ENCODE measurements at places on chromosomes 7 and 10.

- DNase-seq: no peak
Observed at GRCh38 chr7:55973747-55974250, 9.4 kb downstream of the NIPSNAP2 start.

DNA sequence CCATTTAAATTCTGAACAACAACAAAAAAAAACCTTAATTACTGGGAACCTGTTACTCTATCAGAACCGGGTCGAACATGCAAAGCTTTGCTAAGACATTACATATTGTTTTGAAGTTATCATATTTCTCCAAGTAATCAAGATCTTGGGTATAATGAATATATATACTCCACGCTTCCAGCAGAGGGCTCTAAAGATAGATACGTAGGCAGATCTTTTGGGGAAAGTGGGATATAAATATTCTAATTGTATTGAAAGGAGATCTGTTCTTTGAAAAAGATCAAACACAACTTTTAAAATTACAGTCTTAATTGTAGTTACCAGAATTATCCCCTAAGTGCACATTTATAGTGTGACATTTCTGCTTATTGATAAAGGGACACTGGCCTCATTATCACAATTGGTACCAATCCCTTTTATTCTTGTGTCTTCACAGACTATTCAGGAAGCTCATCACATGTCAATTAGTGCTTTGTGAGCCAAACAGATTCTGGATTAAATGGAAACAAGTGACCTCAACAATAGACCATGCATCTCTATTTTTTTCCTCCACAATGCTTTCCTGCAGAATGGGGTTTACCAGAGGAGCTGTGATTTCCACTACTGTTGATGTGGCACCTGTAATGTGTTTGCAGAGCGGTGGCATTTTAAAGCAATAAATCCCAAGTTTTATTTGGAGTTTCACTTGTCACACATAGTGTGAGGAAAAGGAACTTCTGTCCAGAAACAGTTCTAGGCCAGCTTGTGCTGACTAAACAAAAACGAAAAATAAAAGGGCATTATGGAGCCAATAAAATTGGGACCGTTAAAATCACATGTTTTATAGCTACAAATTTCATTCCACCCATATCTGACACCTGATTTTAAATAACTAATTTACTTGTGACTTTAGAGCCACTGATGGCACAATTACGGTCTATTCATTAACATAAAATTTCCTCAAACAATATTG lies 122.4 kb downstream of the CTTNBP2 start:
- no peak for DNase-seq

- no peak for DNase-seq
Observed at GRCh38 chr7:155547161-155547791, 917 bp upstream of the CNPY1 start.

GRCh38 chr7:29763266-29763665 lies 43.0 kb upstream of the WIPF3 start:
- no peak for DNase-seq

DNA sequence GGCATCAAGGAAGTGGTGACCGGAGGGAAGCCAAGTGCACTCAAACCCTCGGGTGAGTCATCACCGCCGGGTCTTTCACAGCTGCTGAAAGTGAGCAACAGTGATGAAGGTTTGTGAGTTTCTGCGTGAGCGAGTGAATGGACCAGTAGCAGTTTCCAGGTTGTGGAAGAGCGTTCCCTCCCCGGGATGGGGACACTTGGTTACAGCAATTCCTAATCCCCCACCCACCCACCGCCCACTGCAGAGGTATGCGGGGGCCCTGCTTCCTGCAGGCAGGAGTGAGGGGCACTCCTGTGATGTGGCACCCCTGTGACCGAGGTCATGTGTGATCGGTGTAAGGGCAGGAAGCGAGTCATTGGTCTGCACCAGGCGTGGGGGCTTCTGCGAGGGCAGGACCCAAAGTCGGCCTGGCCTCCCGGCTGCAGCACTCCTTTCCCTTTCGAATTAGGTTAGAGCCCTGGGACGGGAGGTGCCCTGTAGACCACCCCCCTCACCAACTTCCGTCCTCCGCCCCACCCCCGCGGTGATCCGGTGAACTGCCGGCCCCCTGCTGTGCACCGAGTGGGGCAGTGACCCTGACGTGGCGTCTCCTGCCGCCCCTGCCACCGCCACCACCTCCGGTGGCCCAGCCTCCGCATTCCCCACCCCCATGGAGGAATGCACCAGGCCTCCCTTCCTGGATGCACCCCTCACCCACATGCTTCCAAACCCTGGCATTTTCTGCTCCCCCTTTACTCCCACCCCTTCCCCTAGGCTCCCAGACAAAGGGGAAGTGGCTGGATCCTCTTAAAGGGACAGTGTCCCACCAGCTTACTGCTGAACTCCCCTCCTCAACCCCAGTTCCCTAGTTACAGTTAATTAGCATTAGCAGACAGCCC lies 10.9 kb downstream of the LIMK1 start:
- peak; percentile 80 for DNase-seq

DNA sequence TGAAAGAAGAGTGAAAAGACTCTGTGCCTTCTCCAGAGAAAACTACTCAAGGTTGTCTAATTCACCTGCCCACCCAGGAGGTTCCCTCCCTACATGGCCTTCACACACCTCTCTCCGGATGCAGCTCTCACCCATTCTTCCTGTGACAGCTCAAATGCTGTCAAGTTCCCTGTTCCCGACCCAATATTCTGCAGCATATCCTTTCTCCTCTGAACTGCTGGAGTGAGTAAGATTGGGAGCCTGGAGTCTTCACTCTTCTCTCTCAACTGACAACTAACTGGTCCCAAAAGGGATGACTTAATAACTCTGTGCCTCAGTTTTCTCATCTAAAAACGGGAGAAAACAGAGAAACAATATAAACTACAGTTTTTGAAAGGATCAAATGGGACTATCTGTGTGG lies 5.1 kb downstream of the TMEM26 start:
- DNase-seq: no peak

GRCh38 chr10:51014680-51015389 lies 59.5 kb upstream of the PRKG1 start:
- DNase-seq: no peak

DNA sequence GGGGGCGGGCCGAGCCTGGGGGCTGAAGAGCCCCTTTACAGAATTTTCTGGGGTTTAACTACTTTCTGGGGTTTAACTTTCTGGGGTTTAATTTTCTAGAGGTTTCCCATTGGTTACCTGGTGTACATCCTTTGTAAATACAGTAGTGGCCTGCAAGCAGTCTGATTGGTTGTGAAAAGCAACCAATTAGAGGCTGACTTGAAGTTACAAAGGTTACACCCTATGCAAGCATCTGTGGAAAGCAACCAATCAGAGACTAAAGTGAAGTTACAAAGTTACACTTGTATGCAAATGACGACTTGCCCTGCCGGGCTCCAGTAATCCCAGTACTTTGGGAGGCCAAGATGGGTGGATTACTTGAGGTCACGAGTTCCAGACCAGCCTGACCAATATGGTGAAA lies 27.4 kb downstream of the GTF2I start:
- DNase-seq: no peak

- DNase-seq: no peak
Observed at GRCh38 chr7:32191305-32191704, 121.1 kb upstream of the PDE1C start.

DNA sequence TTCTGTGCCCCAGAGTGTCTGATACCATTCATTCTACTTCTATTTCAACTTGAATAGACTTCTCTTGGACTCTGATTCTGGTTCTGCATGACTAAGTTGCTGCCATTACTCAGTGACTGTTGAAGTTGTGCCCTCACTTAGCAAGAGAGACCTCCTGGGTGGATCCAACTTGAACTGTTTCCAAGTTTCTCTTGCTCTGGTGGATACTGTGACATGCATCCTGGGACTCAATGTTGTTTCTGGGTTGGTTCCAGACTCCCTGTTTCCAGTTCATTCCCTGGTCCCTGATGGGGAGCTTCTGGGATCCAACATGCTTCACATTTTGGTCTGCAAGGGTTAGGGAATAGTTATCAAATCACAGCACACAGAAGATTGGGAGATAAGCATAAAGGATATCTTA lies 26.2 kb upstream of the PRPF18 start:
- DNase-seq: no peak

DNA sequence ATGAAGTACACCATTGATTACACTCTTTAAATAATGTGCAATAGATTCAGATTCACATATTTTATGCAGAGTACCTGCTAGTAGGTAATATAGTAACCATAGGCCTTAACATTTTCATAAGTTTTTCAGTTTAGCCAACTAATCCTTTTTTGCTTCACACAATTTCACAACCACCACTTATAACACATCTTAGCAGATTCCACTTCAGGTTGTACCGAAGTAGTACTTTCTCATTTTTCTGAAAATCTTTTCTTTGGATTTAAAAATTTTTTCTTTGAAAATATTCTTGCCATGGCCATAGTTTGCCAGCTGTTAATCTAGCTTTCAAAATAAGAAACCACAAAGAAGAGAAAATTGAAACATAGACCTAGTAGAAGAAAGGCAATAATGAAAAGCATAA lies 203.1 kb downstream of the MGMT start:
- no peak for DNase-seq

- no peak for DNase-seq
Observed at GRCh38 chr7:69062020-69062765, 536.1 kb upstream of the AUTS2 start.

DNA sequence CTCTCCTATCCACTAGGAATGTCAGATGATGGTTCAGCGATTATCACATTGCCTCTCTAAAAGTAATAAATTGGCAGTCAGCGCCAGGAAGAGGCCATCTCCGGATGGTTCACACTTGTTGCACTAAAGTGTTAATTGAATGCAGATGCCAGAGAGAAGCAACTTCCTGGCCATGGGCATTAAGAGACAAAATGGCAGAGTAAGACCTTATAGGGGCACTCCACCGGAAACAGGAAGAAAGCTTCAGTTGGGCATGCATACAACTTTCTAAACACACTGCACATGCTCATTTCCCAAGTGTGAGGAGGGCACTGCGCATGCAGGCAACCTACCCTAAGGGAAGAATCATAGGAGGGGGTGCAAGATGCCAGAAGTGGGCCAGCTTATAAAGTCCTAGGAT lies 71.7 kb upstream of the AUTS2 start:
- no peak for DNase-seq

- no peak for DNase-seq
Observed at GRCh38 chr10:89582022-89582421, 46.6 kb upstream of the SLC16A12 start.

DNA sequence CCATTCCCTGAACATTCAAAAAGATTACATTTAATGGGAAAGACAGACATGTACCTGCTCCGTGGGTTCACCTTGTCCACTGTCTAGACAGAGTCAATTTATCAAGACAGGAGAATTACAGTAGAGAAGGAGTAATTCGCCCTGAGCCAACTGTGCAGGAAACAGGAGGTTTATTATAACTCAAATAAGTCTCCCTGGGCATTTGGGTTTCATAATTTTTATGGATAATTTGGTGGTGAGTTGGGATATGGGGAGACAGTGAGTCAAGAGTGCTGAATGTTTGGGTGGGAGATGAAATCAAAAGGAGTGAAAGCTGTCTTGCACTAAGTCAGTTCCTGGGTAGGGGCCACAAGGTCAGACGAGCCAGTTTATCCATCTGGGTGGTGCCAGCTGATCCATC lies 165.9 kb upstream of the NAMPT start:
- DNase-seq: no peak

- no peak for DNase-seq
Observed at GRCh38 chr7:134443396-134444070, 15.4 kb downstream of the AKR1B1 start.

- no peak for DNase-seq
Observed at GRCh38 chr10:102118867-102119266, 1.3 kb downstream of the LDB1 start.

- DNase-seq: no peak
Observed at GRCh38 chr10:78377356-78377755, 343.7 kb downstream of the RPS24 start.

- no peak for DNase-seq
Observed at GRCh38 chr10:306007-306674, 170.9 kb downstream of the ZMYND11 start.

All from GM13976 (cell line).